Natural killer cell treated with Interleukin-12 subunit alpha and Interleukin-12 subunit beta and Interleukin-15 and Interleukin-18, amount 100 ng/mL, for 72 hours (primary cell): ENCODE measurements at places on chromosomes 6 and 20. TPM values are rescaled to one million over a fixed set of nuclear protein-coding genes. Genes with fewer than 3 reads are reported as not detected.
A peak's percentile ranks its signal among the peaks of the same experiment; 100 is the strongest.

The SEMG1 gene
- not detected for total RNA-seq

DNA sequence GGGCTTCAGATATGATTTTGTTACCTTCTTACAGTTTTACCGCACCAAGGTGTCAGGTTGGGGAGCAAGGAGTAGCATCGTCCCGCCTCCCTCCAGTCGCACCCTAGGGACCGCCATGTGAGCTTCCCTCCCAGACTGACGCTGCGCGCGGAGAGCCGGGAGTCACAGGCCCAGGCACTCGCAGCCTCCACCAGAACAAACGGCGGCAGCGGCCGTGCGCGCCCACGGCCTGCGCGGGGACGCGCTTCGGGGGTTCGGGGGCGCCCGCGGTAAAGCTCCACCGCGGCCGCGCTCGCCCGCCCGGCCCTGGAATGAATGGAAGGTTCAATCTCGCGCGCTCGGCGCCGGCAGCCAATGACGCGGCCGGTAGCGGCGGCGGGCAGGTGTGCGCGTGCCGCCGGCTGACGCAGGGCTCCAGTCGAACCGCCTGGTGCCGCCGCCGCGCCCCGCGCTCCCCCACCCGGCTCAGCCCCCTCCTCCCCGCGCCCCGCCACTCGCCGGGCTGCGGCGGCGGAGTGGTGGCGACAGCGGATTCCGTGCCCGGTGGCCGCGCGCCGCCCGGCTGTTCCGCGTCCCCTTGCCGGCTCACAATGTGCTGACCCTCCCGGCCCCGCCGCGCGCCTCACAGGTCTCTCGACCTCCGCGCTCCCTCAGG, 16.5 kb upstream of the LIN28B start:
- H3K4me3 ChIP-seq, result peak overlapping the region; percentile 32
- no peak overlapping the region for H3K27ac ChIP-seq
- H3K4me1 ChIP-seq, result peaks cover 5% of the 10 kb centered on the region
- H3K27me3 ChIP-seq, result peaks cover 14% of the 10 kb centered on the region
- peaks cover 5% of the 10 kb centered on the region for H3K36me3 ChIP-seq
- DNase-seq, result no peak

- no peaks in the 10 kb centered on the region for H3K27me3 ChIP-seq
- DNase-seq, result no peak
- H3K27ac ChIP-seq, result no peak overlapping the region
- H3K4me1 ChIP-seq, result no peaks in the 10 kb centered on the region
- no peak overlapping the region for H3K4me3 ChIP-seq
Observed at GRCh38 chr6:70150521-70150920, 152.4 kb downstream of the COL9A1 start.

The NKAPL gene
- not detected for total RNA-seq

GRCh38 chr6:109015176-109015575, 79.5 kb downstream of the SESN1 start:
- H3K27ac ChIP-seq, result no peak overlapping the region
- peaks cover 10% of the 10 kb centered on the region for H3K4me1 ChIP-seq
- H3K27me3 ChIP-seq, result no peaks in the 10 kb centered on the region
- H3K36me3 ChIP-seq, result no peaks in the 10 kb centered on the region

- H3K27ac ChIP-seq, result no peak overlapping the region
- H3K36me3 ChIP-seq, result no peaks in the 10 kb centered on the region
- H3K27me3 ChIP-seq, result no peaks in the 10 kb centered on the region
Observed at GRCh38 chr6:122008101-122008999, 391.1 kb upstream of the HSF2 start.

GRCh38 chr20:41650231-41650948, 32.2 kb upstream of the CHD6 start:
- H3K4me1 ChIP-seq, result no peaks in the 10 kb centered on the region
- H3K27me3 ChIP-seq, result peaks cover 30% of the 10 kb centered on the region
- no peak overlapping the region for H3K27ac ChIP-seq

DNA sequence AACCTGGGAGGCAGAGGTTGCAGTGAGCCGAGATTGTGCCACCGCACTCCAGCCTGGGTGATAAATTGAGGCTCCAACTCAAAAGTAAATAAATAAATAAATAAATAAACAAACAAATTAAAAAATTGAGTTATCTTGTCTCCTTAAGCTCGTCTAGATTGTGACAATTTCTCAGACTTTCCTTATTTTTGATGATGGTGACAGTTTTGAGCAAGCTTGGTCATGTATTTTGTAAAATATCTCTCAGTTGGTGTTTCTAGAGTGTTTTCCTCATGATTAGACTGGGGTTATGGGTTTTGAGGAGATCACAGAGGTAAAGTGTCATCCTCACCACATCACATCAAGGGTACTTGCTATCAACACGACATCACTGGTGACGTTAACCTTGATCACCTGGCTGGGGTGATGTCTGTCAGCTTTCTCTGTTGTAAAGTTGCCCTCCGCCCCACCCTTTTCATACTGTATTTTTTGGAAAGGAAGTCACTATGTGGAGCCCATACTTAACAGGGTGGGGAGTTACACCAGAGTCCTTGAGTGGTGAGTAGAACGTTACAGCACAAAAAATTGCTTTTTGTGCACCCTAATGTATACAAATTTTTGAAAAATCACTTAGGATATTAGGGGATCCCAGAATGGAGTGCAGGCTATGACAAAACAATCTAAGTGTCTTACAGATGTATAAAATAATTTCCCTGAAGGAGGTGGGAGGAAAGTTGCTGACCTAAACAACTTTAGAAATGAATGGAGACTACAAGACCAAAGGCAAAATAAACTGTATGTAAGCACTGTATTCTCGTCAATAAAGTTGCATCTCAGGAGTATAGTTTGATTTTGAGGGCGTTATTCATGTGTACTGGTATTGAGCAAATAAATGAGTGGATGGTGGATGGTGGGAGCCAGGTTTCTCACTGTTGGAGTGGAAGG, 116.4 kb upstream of the SGK1 start:
- H3K36me3 ChIP-seq, result no peaks in the 10 kb centered on the region
- H3K27me3 ChIP-seq, result peaks cover 7% of the 10 kb centered on the region
- DNase-seq, result no peak
- H3K27ac ChIP-seq, result no peak overlapping the region
- peak overlapping the region; percentile 2 for H3K4me3 ChIP-seq
- H3K4me1 ChIP-seq, result peaks cover 25% of the 10 kb centered on the region

The CGAS gene
- total RNA-seq, result 78.4 TPM

GRCh38 chr6:119323931-119324330, 25.6 kb downstream of the MAN1A1 start:
- DNase-seq, result no peak
- no peaks in the 10 kb centered on the region for H3K36me3 ChIP-seq
- no peak overlapping the region for H3K4me3 ChIP-seq
- H3K27ac ChIP-seq, result no peak overlapping the region
- peaks cover 46% of the 10 kb centered on the region for H3K4me1 ChIP-seq

The KCNK16 gene
- total RNA-seq, result not detected

DNA sequence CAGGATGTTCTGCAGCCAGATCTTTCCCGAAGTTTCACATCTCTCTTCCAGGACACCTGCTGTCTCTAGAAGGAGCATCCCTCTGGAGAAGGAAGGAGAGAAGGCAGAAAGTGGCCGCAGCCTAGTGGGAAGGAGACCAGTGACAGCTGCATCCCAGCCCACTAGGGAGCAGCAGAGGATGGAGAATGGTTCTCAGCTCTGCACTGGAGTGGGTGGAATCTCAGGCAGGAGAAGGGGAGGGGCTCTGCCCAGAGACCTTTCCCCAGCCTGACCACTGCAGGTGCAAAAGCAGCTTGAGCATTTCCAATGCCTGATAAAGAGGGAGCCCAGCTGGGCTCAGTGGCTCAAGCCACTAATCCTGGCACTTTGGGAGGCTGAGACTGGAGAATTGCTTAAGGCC, 32.3 kb downstream of the NCR2 start:
- peaks cover 48% of the 10 kb centered on the region for H3K27me3 ChIP-seq
- peaks cover 20% of the 10 kb centered on the region for H3K4me1 ChIP-seq
- H3K36me3 ChIP-seq, result no peaks in the 10 kb centered on the region
- no peak for DNase-seq
- no peak overlapping the region for H3K4me3 ChIP-seq
- no peak overlapping the region for H3K27ac ChIP-seq

The MPIG6B gene
- 0.21 TPM for total RNA-seq

DNA sequence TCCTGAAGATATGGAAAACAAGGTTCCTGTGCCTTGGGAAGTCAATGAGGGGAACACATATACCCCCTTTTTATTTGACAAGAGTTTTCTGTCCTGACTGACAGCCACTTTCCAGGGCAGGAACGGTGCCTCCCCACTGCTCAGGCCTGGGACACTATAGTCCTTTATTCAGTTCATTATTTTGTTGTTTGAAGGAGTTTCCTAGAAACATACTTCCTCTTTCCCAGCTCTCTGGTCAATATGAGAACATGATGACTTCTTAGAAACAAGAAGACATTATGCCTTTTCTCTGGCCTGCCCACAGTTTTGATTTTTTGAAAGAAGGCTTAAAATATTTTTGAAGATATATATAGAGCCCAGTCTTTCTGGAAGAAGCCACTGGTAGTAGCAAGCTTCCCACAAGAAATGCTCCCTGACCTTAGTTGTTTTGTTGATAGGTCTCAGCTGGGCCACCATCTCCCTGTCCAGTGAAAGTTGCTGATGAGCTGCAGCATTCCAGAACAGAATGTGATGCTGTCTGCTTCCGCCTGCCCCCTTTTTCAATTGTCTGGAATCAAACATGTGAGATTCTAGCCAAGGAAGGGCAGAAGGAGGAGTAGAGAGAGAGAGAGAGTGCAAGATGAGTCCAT, 350.0 kb upstream of the PRND start:
- H3K27me3 ChIP-seq, result peaks cover 15% of the 10 kb centered on the region
- H3K27ac ChIP-seq, result no peak overlapping the region
- peaks cover 14% of the 10 kb centered on the region for H3K4me1 ChIP-seq
- no peak for DNase-seq
- no peaks in the 10 kb centered on the region for H3K36me3 ChIP-seq
- H3K4me3 ChIP-seq, result no peak overlapping the region

DNA sequence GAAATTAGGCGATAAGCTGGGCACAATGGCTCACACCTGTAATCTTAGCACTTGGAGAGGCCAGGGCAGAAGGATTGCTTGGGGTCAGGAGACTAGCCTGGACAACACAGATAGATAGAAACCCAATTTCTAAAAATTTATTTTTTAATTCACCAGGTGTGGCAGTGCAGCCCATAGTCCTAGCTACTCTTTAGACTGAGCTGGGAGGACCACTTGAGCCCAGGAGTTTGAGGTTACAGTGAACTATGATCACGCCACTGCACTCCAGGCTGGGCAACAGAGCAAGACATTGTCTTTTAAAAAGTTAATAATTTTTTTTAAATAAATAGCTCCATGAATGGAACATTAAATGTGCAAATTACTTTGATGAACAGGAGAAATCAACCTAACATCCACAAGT, 8.2 kb downstream of the ZNF318 start:
- no peaks in the 10 kb centered on the region for H3K27me3 ChIP-seq
- no peak overlapping the region for H3K27ac ChIP-seq
- no peak for DNase-seq
- H3K4me1 ChIP-seq, result no peaks in the 10 kb centered on the region

- no peak for DNase-seq
- H3K27me3 ChIP-seq, result peaks cover 24% of the 10 kb centered on the region
- H3K27ac ChIP-seq, result no peak overlapping the region
- H3K4me1 ChIP-seq, result no peaks in the 10 kb centered on the region
- H3K4me3 ChIP-seq, result no peak overlapping the region
Observed at GRCh38 chr6:168634541-168635328, 193.8 kb downstream of the SMOC2 start.

The KCNK17 gene
- total RNA-seq, result not detected

- peaks cover 81% of the 10 kb centered on the region for H3K4me1 ChIP-seq
- H3K27ac ChIP-seq, result peak overlapping the region; percentile 71
- H3K4me3 ChIP-seq, result peak overlapping the region; percentile 34
- no peak for DNase-seq
Observed at GRCh38 chr6:11217360-11218101, 14.9 kb downstream of the NEDD9 start.

- DNase-seq, result no peak
- H3K4me3 ChIP-seq, result no peak overlapping the region
- no peaks in the 10 kb centered on the region for H3K36me3 ChIP-seq
- H3K27me3 ChIP-seq, result peaks cover 12% of the 10 kb centered on the region
- H3K27ac ChIP-seq, result no peak overlapping the region
Observed at GRCh38 chr6:128731249-128732165, 151.4 kb upstream of the LAMA2 start.

DNA sequence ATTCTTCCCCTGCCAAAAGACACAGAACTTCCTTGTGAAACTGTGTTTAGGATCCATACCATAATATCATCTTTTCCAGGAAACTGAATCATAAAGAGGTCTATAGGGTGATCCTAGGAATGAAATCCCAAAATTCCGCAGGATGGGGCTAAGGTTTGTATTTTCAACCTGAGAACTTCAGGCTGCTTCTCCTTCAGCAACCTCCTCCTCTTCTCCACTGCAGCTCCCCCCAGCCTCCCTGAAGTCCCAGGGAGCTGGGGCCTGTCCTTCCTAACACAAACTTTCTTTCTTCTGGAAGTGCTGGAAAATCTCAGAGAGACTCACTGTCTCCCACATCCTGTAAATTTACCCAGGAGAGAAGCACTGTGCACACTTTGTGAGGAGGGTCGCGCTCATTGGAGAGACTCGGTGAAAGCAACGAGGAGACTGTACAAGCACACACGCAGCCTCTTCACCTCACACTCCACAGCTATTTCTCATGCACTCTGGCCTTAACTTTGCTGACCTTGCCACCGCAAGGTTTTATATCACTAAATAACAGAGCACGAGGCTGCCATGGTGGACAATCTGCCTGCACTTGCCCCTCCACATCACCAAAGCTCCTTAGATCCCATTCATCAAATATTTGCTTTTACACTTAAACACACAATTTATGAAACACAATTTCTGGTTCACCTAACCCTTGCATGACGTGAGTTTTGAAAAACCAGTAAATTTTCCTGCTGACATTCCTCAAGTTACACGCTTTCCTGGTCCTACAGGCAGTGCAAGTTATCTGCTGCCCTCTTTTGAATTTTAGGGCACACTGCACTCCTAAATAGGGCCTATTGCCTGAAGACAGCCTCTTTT, 14.3 kb downstream of the ID4 start:
- no peak for DNase-seq
- peaks cover 2% of the 10 kb centered on the region for H3K4me1 ChIP-seq
- H3K4me3 ChIP-seq, result no peak overlapping the region

GRCh38 chr6:6595952-6596351, 7.4 kb downstream of the LY86 start:
- no peak overlapping the region for H3K4me3 ChIP-seq
- no peak for DNase-seq
- peaks cover 5% of the 10 kb centered on the region for H3K27me3 ChIP-seq

DNA sequence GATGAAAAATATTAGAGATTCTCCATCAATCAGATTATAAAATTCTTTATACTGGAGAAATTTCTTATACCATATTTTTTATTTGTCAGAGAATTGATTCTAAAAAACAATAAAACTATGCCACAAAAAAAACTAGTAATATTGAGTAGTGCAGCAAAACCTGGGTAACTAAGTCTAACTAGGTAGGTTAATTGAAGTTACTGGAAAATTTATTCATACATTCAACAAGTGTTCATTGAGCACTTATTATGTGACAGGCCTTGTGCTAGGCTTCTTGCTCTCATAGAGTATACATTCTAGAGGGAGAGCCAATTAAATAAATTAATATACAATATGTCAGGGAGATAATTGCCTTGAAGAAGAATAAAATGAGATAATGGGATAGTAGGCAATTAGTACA, 189.4 kb downstream of the EYA4 start:
- no peaks in the 10 kb centered on the region for H3K36me3 ChIP-seq
- H3K4me1 ChIP-seq, result no peaks in the 10 kb centered on the region
- H3K4me3 ChIP-seq, result no peak overlapping the region
- no peak for DNase-seq

- no peak for DNase-seq
- H3K27me3 ChIP-seq, result peaks cover 6% of the 10 kb centered on the region
- H3K36me3 ChIP-seq, result no peaks in the 10 kb centered on the region
Observed at GRCh38 chr6:110514818-110515217, 38.4 kb upstream of the SLC22A16 start.
